ENCODE measurements at places on chromosomes 5 and 9. TPM values are rescaled to one million over a fixed set of nuclear protein-coding genes. Genes with fewer than 3 reads are reported as not detected.

The SCAMP1 gene
- 33.8 TPM for total RNA-seq

The THBS4 gene
- 61.5 TPM for total RNA-seq

The KIF27 gene
- 3.9 TPM for total RNA-seq

The INVS gene
- total RNA-seq, result 22.4 TPM

The INSL6 gene
- total RNA-seq, result not detected

The ACOT12 gene
- not detected for total RNA-seq

The ALAD gene
- 52.8 TPM for total RNA-seq

The COMMD10 gene
- 33.2 TPM for total RNA-seq

The RNF14 gene
- total RNA-seq, result 79.4 TPM

The ZMYND19 gene
- 18.6 TPM for total RNA-seq

The OR1L1 gene
- total RNA-seq, result not detected

The KIF24 gene
- total RNA-seq, result 0.45 TPM

The C5orf52 gene
- not detected for total RNA-seq

The PCDHB10 gene
- 1.4 TPM for total RNA-seq

The CCL27 gene
- total RNA-seq, result not detected

The N4BP3 gene
- 2.4 TPM for total RNA-seq

The IRX1 gene
- total RNA-seq, result not detected

The PCDHB16 gene
- 1.6 TPM for total RNA-seq

The RCL1 gene
- total RNA-seq, result 33.8 TPM

The ALDOB gene
- total RNA-seq, result 4.7 TPM

The IFT74 gene
- 8.5 TPM for total RNA-seq
